ENCODE measurements at places on chromosomes 16 and 17. TPM values are rescaled to one million over a fixed set of nuclear protein-coding genes. Genes with fewer than 3 reads are reported as not detected.
A peak's percentile ranks its signal among the peaks of the same experiment; 100 is the strongest.

Gene KRTAP16-1
- polyA plus RNA-seq = not detected

Gene MT2A
- 21.8 TPM for polyA plus RNA-seq

Gene KRT16
- not detected for polyA plus RNA-seq

GRCh38 chr16:81661082-81661481 is 118.0 kb upstream of the PLCG2 start:
- no peak for DNase-seq

GRCh38 chr16:1090620-1091587 is 5.1 kb downstream of the C1QTNF8 start:
- no peak for DNase-seq

DNA sequence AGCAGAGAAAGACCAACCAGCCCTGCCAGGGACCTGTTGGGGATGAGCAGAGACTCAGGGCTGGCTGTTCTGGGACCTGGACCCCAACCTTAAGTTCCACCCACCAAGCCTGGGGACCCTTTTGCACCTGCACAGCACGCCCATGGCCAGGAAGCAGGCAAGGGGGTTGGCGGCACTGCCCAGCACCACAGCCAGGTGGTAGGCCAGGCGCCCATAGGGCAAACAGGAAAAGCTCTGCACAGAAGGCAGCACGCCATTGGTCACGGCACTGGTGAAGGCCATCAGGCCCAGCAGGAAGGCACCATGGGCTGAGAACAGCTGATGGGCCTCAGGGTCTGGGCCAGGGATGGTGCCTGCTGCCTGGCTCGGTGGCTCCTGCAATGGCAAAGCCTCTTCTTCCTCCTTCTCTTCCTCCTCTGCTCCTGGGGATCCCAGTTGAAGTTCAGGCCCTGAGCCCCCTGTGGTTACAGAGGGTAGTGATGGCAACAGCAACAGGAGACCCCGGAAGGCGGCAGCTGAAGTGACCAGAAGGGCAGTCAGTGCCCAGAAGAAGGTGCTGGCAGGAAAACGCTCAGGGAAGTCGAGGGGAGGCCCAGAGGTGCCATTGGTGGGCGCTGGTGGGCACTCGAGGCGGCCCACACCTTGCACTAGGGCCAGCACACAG is 1.7 kb downstream of the SLC52A1 start:
- no peak for DNase-seq

DNA sequence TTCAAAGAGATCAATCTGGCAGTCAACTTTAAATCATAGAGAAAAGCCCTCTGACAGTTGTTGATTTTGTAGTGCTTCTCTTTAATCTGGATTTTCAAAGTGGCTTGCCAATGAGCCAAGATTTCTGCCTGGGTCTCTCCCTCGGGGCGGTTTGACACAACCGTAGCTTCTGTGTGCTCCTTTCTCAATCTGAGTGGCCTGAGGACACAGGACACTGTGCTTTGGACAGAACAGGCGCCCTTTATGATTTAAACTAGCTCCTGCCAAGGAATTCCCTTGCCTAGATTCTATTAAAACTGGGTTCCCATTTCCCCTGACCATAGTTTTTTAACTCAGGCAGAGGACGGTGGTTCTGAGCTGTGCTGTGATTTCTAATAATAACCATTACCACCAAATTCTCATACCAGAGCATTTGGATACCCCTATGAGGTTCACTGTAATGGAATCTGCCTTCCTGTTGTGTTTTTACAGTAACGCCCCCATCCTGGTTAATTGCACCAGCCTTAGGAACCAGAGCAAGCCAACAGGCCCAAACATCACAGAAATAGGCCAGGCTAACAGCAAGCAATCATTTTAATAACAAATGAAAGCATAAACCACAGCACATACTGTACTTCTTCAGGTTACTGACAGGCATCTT is 4.0 kb downstream of the ZFHX3 start:
- DNase-seq = no peak

DNA sequence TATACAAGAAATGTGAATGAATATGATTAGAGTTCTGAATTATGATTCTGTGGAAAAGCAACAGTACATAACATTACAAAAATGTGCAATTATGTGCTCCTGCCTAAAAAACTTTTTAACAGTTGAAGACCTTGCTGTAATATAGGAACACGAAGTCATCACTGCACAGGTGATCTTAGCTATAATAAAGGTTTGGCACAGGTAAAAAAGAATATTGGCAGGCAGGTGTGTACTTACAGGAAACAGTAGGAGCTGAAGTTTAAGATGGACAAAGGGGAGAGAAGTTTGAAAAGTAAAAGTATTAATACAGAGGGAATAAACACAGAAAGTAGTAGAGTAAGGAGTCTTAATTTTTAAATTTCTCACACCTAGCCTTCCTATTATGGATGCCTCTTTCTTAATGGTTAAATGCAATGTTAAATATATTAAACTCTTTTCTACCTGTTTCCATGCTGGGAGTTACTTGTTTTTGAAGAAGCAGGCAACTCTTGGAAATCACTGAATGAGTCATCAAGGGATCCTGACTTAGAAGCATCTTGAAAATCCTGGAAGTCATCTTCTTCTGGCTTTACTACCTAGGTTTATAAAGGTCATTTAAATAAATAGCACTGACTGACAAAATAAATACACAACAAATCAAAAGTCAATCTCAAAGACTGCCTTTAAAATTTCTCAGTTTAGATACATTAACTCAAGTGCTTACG is 40.7 kb downstream of the SYNRG start:
- DNase-seq = no peak

GRCh38 chr16:22924492-22924891 is 110.5 kb downstream of the HS3ST2 start:
- no peak for DNase-seq

DNA sequence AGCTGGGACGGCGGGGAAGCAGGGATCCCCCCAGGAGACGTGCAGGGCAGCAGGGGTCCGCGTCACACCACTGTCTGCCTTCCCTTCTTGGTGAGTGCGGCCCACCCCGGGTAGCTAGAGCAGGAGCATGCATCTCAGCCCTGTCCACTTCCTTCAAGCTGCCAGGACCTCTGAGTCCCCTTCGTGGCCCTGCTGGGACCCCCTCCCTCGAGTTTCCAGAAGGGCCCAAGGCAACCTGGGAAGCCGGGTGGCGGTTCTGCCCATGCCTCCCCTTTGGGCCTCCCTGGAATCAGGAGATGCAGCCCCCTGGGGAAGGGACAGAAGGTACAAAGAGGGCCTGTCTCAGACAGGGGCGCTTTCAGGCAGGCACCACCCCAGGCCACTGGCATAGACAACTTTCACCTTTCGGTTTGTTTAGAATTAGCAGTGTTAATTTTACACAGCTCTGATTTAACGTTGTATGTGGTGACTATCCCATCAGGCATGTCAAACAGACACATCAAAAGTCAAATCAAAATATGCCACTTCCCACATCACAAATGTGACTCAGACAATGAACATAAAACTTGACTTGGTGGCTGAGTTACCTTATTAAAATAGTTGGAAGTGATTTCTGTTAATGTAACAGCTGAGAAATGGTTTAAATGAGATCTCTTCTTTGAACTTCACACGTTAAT is 94.5 kb upstream of the METRNL start:
- no peak for DNase-seq

- DNase-seq = no peak
Observed at GRCh38 chr16:81279392-81279791, 35.4 kb upstream of the GAN start.

DNA sequence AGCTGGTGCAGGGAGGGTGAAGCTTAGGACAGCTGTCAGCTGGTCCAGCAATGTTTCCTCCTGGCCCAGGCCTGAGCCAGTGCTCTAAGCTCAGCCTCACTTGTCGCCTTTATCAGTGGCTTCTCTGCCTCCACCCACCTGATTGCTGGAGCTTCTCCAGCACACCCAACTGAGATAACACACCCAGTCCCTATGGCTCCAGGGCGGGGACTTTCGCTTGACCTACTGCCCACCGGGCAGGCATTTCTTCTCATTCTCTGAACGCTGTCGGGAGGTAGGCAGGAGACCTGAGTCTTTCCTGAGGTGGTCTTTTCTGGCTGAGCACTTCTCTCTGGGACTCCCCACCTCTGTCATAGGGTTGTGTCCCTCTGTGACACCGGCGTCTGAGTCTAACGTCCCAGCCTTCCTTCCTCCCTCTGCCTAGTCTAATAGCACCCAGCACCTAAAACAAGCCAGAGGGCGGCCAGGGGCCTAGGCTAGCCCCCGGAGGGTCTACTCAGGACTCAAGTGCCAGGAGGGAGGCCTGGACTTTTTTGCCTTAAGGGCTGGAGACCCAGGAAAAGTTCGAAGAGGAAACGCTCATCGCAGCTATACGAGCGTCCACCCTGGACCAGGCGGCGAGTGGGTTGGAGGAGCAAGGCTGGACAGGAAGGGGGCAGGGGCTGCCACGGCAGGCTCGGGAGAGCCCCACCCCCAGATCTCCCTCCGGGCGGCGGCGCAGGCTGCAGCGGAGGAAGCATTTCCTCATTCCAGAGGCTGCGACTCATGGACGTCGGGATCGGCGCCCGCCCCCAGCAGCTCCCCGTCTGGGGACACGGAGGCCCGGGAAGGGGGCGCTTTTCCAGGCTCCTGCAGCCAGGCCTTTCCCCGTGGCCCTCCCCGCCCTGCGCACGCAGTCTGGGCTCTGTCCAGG is 756 bp downstream of the TAX1BP3 start:
- peak; percentile 69 for DNase-seq

GRCh38 chr16:86073763-86074493 is 175.0 kb downstream of the IRF8 start:
- no peak for DNase-seq

DNA sequence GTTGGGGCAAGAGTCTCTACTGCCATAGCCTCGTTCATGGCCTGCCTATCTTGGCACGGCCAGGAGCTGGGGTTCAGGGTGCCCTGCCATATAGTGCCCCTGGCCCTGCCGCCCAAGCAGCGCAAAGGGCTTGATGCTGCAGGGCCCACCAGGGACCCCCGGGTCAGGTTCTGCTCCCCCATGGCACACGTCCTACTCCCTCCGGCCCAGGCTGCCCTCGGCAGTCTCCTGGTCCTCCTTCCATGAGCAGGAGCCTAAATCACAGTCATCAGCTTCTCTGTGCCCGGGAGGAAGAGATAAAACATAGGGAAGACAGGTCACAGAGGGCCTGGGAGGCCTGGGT is 55.9 kb upstream of the MTSS2 start:
- no peak for DNase-seq

DNA sequence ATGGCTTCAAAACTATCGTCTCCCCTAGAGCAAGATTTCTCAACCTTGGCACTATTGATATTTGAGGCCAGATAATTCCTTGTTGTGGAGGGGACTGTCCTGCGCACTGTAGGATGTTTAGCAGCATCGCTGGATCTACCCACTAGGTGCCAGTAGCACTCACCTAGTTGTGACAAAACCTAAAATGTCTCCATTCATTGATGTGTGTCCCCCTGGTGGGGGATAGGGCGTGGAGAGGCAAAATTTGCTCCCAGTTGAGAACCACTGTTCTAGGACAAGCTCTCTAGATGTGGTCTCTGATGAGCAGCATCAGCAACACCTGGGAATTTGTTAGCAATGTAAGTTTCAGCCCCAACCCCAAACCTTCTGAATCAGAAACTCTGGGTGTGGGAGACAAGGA is 259.0 kb downstream of the XYLT1 start:
- no peak for DNase-seq

GRCh38 chr17:39663340-39663687 is 1.8 kb upstream of the TCAP start:
- DNase-seq = no peak

Gene HIGD1B
- 4.2 TPM for polyA plus RNA-seq

GRCh38 chr17:39318636-39319035 is 82.8 kb downstream of the FBXL20 start:
- DNase-seq = no peak

GRCh38 chr17:3699951-3700350 is 4.0 kb upstream of the P2RX5 start:
- no peak for DNase-seq

DNA sequence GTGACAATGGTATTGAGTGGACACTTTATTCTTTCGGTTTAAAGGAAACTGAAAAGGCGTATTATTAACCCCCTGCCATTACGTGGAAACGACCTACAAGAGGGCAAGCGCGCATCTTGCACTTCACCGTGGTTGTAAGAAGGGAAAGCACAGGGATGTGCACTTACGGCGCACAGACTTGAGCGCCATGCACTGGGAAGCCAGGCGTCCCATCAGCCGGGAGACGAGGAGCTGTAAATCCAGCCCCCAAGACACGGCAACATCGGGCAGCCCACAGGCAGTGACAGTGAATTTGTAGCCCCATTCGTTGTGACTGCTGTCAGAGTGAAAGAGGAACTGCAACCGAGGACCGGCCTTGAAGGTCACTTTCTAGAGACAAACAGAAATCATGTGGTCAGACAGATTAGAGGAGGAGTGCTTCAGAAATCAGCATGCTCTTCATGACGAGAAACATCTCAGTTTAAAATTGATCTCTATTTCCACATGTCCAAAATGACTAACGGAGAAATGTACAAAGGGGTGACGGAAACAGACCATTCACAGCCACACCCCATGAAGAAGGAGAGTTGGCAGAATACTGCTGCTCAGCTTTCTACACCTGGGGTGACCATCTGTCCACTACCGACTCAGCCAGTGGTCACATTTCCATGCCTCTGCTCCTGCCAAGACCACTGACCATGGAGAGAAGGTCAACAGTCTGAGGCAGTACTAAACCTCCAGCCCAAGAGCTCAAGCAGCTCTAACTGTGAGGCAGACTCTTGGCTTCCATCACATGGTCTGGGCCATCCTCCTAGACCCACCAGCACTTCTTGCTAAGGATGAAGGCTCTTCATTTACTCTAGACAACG is 68.6 kb downstream of the ZZEF1 start:
- no peak for DNase-seq

DNA sequence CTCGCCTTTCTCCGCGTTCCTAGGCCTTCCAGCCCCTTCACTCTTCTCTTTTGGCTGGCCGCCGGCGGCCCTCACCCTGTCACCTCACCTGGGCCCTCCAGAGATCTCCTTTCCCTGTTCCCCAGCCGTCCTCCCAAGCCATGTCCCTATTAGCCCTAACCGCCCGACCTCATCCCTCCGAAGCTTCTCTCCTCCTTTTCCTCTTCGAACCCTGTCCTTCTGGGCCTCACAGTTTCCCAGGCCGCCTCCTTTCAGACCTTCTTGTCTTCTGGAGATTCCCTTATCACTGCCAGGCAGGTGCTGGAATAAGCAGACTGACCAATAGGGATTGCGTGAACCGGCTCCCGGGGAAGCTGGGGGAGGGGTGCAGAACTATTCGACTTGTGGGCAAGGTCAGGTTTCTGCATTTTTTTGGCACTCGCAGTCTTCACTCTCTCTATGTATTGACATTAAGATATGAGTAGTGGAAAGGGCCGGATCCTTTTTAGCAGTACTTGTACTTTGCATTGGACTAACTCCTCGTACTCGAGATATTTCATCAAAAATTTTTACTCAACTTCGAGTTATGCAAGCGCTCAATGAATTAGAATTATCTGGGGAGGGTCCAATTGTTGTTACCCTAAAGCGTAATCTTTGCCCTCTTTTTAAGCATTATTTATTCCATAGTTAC is 690 bp downstream of the RHOT1 start:
- no peak for DNase-seq

GRCh38 chr16:29014561-29015069 is 29.8 kb downstream of the LAT start:
- DNase-seq = no peak

Gene KRTAP9-8
- not detected for polyA plus RNA-seq

Gene PRCD
- 4.8 TPM for polyA plus RNA-seq

Data from forelimb muscle (tissue), 1 donor.